Hippocampal formation (tissue), 2 donors: ENCODE measurements at places on chromosomes 3 and 15.

DNA sequence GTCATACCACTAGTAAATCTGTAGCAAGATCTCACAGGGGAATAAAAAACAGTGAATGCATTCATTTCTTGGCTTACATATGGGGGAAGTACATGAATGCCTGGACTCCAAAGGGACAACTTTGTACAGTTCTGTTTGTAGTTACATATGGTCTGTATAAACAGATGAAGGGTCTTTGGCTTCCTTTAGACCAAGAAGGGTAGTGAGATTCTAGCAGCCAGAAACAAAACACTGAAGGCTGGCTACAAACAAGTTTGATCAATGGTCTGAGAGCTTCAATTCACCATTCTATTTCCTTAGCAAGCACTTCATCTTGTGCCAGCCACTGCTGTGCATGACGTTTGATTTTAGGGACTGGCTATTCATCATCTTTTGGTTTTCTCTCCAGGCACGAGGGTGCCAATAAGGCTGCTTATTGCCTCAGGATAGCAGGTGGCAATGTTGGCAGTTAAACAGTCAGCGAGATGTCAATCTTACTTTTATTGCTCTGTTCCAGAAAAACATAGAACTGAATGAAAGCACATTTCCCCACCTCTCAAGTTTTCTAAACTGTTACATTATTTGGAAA is 313.7 kb upstream of the COL8A1 start:
- no peak for DNase-seq

DNA sequence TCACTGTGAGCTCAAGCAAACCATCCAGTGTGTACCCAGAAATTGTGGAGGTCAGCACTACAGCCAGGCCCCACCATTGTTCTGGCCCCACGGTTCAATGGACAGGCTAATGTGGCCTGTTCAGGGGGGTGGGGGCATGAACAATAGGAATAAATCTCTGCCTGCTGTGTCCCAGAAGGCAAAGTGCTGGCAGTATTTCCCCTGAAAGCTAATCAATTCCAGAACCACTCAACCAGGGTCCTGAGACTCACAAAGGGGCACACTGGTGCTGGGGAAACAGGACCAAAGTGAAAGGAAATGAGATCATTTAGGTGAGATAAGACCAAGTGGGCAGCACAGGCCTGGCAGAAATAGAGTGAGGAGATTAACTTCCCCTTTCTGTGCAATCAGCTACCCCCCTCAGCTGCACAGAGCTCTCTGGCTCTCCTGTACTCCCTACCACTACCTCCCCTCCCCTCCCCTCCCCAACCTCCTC is 11.5 kb downstream of the CRYGS start:
- no peak for DNase-seq

GRCh38 chr3:123449997-123450604 is 1.2 kb upstream of the ADCY5 start:
- DNase-seq, result peak; percentile 63

- DNase-seq, result peak; percentile 37
These were observed 49.9 kb upstream of the PLSCR4 start for GRCh38 chr3:146300768-146301167.

DNA sequence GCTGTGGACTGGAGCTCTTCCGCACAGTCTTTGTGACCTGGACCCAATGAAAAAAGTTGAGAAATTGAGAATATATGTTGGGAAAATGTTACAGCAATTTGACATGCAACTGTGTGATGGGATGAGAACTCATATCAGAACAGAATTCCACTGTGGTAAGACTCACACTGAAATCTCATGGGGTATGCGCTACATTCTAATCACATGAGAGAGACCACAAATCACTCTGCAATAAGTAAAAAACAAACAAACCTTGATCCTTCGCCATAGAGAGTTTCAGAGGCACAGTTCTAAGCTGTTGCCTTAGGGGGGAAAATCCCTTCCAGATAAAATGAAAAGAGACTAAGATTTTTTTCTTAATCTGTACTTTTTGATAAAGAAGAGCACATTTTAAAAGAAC is 37.3 kb downstream of the LMCD1 start:
- DNase-seq, result no peak

DNA sequence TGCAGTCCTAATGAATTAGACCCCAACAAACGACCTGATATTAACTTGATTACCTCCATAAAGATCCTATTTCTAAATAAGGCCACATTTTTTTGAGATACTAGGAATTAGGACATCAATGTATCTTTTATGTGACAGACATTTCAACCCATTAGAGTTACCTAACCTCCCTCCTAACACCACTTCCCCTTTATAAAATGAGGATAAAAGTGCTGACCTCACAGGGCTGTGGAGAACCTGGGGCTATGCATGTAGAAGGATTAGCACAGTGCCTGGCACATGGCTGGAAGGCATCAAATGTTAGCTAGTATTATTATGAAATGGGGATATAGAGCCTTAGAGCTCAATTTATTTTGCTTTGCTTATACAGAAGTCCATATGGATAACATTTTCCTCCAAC is 53.5 kb upstream of the LRRN1 start:
- DNase-seq, result no peak

DNA sequence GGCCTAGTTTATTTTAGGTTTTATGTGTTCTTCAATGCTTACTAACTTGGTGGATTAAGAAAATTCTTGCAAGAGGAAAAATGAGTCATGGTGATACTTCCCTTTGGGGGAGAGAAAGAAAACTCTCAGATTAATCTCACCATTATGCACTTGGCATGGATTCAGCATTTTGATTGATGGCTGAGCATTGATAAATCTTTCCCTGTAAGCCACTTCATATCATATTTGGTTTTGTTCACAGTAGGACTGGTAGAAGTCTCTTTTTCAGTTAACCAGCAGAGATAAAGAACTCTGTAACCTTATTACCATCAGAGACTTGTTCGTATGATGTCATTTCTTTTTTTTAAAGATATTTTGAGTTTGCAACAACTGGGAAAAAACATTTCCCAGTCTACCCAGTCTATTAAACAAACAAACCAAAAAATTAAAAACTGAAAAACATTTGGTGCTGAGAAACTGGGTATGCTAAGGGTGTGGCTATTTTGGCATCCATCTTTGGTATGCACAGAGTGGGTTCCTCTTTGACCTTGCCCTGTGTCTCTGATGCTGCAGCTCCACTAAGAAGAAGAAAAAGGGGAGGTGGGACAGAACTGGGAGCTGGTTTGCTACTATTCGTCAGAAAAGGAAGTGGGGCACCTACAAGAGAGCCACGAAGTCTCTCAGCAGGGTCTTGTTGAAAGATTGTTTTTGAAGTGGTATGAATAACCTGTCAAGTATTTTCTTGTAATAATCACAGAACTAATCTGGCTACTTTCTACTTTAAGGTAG is 17.2 kb downstream of the TMOD3 start:
- no peak for DNase-seq

GRCh38 chr3:193507566-193507965 is 47.1 kb downstream of the ATP13A4 start:
- DNase-seq, result no peak

GRCh38 chr3:69359339-69359893 is 26.5 kb downstream of the FRMD4B start:
- no peak for DNase-seq

DNA sequence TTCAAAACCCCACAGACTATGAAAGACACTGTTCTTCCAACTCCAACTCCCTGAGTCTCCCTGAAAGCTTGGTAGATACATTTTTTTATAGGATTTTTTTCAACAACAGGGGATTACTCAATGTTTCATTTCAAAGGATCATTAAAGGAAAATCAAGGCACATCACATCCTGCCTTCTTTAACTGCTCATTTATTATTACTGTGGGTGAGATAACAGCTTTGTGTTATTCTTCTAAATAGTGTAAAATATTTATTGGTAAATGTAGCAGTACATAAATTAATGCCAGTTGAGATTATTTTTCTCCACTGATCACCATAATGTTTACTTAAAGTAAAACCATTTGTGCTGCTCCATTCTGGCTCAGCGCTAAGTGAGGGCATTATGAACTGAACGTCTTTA is 57.2 kb downstream of the AGBL1 start:
- no peak for DNase-seq

DNA sequence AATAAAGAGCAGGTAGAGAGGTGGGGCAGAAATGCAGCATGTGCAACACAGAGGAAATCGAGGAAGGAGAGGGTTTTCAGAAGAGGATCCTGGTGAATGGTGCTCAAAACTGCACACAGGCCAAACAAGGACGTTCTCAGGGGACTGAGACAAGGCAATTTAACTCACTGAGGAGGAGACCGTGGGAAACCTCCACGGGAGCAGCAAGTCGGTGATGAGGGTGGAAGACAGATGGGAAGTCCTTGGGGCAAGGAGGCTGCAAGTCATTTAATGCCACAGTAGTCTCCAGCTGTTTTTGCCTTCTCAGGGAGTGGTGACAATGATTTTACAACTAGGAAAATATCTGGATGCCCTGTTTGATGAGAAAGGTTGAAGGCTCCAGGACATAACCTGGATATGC is 11.5 kb upstream of the PDIA5 start:
- DNase-seq, result no peak

- no peak for DNase-seq
These were observed 421.1 kb downstream of the PLOD2 start for GRCh38 chr3:145739926-145740325.
